NCI-H774 (cell line): ENCODE measurements at places on chromosomes 3 and 15.
A peak's percentile ranks its signal among the peaks of the same experiment; 100 is the strongest.

- no peak for DNase-seq
Observed at GRCh38 chr3:196236223-196236622, 19.9 kb downstream of the SLC51A start.

- no peak for DNase-seq
Observed at GRCh38 chr3:40704224-40704623, 179.5 kb downstream of the ZNF621 start.

DNA sequence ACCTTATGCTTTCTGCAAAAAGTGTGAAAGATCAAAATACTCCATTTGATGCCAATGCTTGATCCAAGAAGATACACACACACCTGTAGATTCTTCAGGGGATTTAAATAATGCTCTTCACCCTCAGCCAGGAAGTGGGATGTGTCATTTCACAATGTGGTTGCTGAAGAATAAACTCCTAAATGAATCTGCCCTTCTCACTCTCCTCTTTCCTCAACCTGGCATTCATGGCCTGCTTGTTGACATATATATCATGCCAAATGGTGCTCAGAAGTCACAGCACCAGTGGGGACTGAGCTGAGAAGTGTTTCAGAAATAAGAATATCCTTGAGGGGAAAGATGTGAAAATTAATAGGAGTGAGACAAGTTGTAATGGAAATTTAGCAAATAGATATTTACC is 146.6 kb upstream of the ARHGEF26 start:
- no peak for DNase-seq

- DNase-seq, result no peak
Observed at GRCh38 chr3:189771842-189772450, 140.8 kb downstream of the TP63 start.

DNA sequence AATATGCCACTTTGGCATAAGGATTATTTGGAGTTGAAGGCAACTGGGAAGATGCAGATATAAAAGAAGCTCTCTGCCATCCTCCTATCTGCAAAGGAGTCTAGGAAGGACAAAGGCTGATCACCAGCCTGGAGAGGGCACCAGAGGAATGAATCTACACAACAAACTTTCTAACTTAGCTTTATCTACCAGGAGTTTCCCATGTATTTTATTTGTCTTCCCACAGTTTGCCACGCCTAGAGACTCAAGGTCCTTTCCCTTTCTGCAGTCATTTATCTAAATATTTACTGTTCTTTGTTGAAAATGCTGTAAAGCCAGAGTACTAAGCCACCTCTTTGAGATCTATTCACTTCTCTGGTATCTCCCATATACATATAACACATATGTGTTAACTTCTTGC is 32.2 kb downstream of the GPR176 start:
- no peak for DNase-seq

- no peak for DNase-seq
Observed at GRCh38 chr3:31232055-31233025, 300.4 kb upstream of the STT3B start.

GRCh38 chr3:60954048-60954447 is 297.2 kb downstream of the FHIT start:
- DNase-seq, result no peak

DNA sequence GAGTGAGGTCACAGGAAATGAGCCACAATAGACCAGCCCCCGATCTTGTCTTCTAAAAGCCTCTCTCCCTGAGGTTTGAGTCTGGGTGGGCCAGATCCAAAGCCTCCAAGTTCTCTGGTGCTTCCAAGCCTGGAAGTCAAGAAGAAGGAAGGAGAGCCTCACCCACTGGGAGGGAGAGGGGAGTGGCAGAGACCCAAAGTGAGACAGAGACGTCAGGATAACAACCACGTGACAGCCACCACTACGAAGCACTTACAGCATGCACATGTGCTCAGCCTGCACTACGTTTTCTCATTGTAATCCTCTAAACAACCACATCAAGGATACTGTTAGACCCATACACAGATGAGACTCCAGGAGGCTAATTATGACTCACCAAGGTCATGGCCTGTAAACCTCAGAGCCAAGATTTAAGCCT is 197.3 kb upstream of the LINGO1 start:
- no peak for DNase-seq

- no peak for DNase-seq
Observed at GRCh38 chr3:155281912-155282311, 11.6 kb downstream of the STRIT1 start.

- DNase-seq, result peak; percentile 15
Observed at GRCh38 chr3:118628704-118629341, 405.8 kb downstream of the IGSF11 start.

- peak; percentile 18 for DNase-seq
Observed at GRCh38 chr3:177525987-177526712, 328.9 kb upstream of the TBL1XR1 start.

GRCh38 chr3:43256714-43257461 is 29.5 kb upstream of the SNRK start:
- DNase-seq, result no peak

- no peak for DNase-seq
Observed at GRCh38 chr15:45183511-45183910, 4.3 kb downstream of the SHF start.

DNA sequence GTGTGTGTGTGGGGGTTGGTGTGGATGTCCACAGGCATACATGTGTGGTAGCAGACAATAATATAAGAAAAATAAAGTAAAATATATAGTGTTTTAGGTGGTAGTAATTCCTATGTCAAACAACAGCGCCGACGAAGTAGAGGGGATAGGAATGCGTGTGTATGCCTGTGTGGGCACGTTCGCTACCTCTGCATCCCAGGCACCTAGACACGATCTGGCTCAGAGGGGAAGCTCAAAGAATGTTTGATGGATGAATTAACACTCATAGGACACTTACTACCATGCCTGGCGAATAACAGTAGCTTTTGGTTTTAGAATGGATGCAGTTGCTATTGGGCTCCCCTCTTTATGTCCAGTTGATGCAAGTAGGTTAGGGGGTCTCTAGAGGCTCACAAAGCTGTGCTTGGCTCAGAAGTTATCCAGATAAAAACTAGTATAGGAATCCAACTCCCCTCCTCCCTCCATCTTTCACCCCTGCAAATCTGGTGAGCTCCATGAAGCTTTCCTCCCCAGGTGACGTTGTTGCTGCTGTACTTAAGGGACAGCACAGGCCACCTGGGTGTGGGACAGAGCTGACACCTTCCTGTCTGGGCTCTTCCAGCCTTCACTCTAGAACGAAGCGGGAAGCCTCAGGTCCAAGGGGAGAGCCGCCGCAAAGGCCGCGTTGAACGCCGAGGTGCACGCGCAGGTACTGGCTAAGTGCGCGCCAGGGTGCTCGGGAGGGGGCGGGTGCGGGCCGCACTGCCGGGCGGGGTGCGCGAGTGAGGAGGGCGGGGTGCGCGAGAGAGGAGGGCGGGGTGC is 192.6 kb upstream of the LYSMD4 start:
- peak; percentile 54 for DNase-seq

DNA sequence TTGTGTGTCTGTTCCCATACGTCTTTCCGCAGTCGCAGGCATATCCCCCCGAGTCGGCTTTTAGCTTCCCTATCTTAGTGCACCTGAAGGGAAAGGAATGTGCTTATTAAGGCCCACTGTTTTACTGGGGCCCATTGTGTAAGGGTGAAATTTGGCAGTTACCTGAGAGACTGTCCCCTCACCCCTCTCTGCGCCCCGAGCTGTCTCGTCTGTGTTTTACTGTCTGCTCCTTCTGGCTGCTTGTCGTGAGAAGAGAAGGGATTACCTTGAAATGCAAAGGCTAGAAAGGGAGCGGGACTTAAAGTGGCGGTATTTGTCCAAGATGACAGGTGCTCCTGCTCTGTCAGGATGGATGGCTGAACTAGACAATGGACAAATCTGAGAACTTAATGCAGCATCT is 233.0 kb upstream of the POU1F1 start:
- DNase-seq, result no peak

- DNase-seq, result no peak
Observed at GRCh38 chr15:93613386-93613785, 524.4 kb upstream of the RGMA start.

- DNase-seq, result no peak
Observed at GRCh38 chr15:85333132-85333831, 47.1 kb upstream of the AKAP13 start.

DNA sequence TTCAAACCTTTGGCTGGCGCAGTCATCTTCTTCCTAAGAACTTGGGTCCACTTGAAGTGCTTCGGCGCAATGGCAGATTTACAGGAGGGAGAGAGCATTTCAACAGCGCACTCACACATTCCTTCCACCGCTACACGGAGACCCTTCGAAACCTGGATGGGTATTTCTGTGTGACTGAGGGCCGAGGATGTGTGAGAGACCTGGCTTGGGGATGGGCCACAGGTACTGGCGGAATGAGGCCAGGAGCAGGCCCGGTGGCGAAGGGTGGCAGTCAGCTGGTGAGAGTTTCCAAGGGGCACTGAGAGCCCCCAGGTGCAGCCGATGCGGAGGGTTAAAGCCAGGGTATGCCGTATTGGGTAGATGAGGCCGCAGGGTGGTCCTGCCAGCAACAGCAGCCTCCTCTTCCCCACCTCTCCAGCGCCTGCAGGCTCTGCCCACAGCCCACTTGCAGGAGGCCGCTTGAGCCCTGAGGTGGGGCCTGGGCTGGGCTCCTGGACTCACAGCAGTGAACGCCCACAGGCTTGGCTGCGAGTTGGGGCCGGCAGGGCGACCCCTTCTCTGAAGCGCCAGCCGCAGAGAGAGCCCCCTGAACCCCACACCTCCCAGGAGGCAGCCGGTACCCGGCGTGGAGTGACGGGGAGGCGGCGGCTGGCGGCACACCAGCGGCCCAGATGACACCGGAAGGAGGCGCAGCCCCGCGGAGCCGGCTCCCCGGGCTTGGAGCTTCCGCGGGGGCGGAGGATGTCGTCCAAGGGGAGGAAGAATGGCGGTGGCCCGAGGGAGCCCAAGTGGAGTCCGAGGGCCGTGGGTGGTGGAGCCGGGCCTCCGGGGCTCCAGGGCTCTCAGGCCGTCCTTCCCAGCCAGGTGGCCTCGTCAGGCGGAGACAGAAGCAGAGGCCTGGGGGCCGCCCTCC is 166.5 kb downstream of the NSMCE3 start:
- DNase-seq, result no peak

DNA sequence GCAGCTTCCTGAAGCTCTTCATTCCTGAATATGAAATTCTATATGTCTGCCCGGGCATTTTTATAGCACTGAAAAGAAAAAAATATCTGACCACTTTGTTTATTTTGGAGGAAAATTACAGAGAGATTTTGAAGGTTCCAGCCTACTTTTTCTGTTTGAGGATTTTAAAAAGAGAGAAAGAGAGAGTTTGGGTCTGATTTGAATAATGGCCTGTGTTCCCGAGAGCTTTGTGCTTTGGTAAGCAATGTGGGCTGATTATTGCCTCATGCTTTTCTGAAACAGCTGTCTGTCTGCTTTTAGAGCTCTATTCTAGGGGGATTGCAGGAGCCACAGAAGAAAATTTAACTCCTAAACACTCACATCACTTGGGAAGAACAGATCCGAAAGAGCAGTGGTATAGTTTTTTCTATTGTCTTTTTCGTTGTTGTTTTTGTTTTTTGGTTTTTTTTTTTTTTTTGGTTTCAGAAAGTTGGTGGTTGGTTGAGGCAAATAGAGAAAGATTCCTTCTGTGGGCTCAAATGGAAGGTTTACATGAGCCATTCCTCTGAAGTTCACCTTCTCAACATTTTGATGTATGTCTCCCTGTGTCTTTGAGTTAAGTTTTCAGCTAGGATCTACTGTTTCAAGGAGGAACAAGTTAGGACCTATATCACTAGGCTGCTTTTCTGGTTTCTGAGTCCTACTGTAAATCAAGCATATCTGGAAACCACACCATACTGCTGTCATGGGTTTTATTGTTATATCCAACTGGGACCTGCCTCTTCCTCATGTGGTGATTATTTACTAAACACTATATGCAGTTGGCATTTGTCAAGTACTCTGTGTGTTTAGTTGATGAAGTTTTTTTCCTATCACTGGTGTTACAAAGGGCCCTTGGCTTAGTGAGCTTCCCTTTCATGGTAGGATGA is 178.9 kb downstream of the KCNMB2 start:
- no peak for DNase-seq

GRCh38 chr3:125104639-125105038 is 48.8 kb upstream of the HEG1 start:
- no peak for DNase-seq

DNA sequence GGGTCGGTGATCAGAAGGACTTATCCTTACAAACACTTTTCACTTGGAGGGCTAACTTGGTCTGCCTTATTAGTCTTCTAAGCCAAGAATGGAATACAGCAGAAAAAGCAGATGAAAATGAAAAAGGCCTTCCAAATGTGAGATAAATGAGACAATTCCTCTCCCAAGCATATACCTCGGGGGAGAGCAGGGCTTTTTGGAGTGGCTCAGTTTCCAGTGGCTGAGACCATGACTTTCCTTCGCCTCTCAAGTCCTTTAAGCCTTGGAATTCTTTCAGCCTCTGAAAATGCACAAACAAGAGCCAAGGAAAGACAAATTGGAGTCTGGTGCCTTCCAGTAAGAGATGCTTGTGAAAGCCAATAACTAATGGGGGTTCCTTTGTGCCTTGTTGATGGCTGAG is 130.9 kb downstream of the DTWD1 start:
- no peak for DNase-seq
